Peyer's patch (tissue), 4 donors: ENCODE measurements at places on chromosomes 11 and 22. TPM values are rescaled to one million over a fixed set of nuclear protein-coding genes. Genes with fewer than 3 reads are reported as not detected.
A peak's percentile ranks its signal among the peaks of the same experiment; 100 is the strongest.

IZUMO1R gene
- not detected for total RNA-seq

GAL3ST1 gene
- total RNA-seq: 98.5 TPM

CHADL gene
- total RNA-seq: not detected

DNA sequence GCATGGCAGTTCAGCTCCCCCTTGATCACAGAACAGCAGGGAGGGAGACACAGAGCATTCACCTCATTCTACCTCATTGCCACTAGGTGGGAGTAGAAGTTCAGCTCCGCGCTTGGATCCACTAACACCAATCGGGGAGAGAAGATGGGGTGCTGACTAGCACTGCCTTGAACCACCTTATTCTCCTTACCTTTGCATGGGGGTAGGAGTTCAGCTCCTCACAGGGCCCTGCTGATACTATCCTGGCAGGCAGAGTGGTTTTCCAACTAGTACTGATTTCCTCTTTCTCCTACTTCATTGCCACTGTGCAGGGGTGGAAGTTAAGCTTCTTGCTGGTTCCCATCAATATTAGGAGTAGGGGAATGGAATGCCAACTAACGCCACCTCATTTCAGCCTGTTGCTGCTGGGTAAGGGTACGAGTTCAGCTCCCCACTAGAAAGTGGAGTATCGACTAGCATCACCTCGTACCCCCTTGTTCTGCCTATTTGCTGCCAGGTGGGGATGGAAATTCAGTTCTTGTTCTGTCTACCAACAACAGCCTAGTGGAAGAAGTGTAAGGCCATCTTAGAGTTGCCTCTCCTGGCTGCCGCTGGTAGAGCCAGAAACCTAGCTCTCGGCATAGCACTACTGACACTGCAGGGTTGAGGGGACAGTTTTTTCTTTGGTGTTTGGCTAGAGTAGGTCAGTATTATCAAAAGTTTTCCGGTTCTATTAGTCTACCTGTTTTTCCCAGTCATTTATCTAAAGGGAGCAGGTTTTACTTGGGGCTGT lies 550.9 kb upstream of the CCDC90B start:
- peak; percentile 52 for DNase-seq

- peak; percentile 39 for DNase-seq
Observed at GRCh38 chr11:72586321-72587090, 87.7 kb downstream of the PDE2A start.

DNA sequence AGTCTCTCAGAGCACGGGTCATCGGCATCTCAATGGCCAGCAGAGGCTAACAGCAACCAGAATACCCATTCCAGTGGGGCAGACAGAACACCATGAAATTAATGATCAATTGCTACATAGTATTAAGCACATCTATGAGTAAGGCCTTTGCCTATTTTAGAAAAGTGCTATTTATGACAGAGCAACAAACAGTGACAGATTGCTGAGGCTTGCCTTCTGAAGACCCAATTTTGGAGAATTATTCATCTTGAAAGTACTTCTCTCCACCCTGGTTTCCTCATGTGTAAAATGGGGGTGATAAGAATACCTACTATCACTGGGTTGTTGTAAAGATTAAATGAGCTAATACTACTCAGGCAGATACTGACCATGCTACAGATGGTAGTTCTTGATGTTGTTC lies 232.7 kb downstream of the TENM4 start:
- no peak for DNase-seq

GRCh38 chr11:95577716-95578460 lies 211.7 kb downstream of the FAM76B start:
- DNase-seq: no peak

APOA1 gene
- total RNA-seq: 4,257 TPM

GRCh38 chr11:76801225-76801624 lies 18.1 kb downstream of the TSKU start:
- no peak for DNase-seq

SLC5A1 gene
- 14.0 TPM for total RNA-seq

DNA sequence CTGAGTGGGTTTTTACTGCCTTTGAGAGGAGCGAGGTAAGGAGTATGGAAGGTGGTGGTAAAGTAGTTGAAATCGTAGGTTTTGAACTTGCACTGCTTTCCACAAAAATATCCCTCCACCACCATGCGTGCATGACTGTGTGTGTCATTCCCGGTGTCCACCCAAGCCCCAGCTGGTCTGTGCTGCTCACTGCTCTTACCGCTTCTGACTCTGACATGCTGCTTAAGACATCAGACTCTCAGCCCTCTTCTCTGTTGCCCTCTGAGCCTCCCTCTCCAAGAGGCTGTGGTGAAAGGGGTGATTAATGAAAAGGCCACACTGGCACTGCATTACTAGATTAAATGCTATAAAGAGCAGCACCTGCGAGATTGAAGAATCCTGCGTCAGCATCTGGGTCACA lies 128.7 kb downstream of the SPATA19 start:
- DNase-seq: no peak
